ENCODE measurements at places on chromosomes 6 and 20. TPM values are rescaled to one million over a fixed set of nuclear protein-coding genes. Genes with fewer than 3 reads are reported as not detected.

ZFAND3 gene
- polyA plus RNA-seq = 20.4 TPM

DNA sequence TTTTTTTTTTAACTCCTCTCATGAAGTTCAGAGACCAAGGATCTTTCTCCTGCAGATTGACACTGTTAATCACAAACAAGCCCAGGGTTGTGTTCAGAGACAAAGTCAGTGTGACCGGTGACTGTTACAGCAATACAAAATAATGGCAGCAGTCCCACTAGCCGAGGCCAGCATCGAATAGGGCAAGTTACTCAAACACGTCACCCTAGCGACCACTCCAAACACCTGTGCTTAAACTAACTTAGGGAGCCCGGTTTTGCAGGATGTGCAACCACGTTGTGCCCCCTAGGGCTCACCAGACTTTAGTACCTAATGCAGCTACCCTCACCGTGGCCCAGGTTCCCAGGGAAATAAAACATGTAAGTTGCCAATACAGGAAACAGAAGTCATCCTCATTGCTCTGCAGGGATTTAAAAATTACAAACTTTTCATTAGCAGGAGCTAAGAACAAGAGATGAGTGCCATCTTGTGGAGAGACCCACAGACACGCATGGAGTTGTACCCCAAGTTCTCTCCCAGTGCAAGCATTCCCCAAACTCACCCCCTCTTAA, 38.1 kb downstream of the FAM50B start:
- no peak for DNase-seq

CCM2L gene
- 27.6 TPM for polyA plus RNA-seq

GRCh38 chr20:23309781-23310180, 40.8 kb upstream of the NXT1 start:
- no peak for DNase-seq

SLC13A3 gene
- polyA plus RNA-seq = 0.17 TPM

- DNase-seq = no peak
Observed at GRCh38 chr6:98324446-98324845, 509.9 kb upstream of the POU3F2 start.

GRCh38 chr20:43857932-43858331, 56.7 kb upstream of the TOX2 start:
- no peak for DNase-seq

GRCh38 chr6:106536851-106537250, 92.4 kb downstream of the RTN4IP1 start:
- DNase-seq = no peak

DNA sequence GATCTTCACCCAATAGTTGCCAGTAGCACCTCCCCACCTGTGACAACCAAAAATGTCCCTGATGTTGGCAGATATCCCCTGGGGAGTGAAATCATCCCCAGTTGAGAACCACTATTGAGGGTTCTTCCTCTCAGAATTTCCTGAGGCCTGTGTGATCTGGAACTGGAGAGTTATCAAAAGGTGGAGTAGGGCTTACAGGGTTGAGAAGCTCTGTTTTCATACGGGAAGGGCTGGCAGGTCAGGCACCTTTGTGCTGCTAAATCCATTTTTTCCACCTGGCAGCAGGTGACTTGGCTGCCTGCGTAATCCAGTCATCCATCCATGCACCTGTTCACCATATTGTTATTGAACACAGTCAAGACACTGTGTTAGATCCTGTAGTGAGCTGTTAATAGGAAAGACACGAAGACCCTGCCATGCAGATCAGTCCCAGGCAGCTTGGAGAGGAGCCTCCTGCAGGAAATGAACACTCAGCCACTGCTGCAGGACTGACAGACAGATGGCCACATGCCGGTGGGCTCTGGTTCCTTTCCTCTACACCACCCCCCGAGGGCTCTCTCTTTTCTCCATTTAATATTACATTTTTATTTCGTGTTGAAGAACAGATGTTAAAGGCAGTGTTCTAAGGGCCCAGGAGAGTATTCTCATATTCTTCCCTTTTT, 5.4 kb downstream of the DUSP22 start:
- no peak for DNase-seq

MAFB gene
- 18.7 TPM for polyA plus RNA-seq

DOP1A gene
- polyA plus RNA-seq = 6.3 TPM

RALGAPB gene
- 10.2 TPM for polyA plus RNA-seq

- no peak for DNase-seq
Observed at GRCh38 chr20:60249436-60249835, 291.2 kb downstream of the CDH26 start.

HTR1E gene
- not detected for polyA plus RNA-seq
